Lower lobe of right lung (tissue), 2 donors: ENCODE measurements at places on chromosomes 4 and X.

DNA sequence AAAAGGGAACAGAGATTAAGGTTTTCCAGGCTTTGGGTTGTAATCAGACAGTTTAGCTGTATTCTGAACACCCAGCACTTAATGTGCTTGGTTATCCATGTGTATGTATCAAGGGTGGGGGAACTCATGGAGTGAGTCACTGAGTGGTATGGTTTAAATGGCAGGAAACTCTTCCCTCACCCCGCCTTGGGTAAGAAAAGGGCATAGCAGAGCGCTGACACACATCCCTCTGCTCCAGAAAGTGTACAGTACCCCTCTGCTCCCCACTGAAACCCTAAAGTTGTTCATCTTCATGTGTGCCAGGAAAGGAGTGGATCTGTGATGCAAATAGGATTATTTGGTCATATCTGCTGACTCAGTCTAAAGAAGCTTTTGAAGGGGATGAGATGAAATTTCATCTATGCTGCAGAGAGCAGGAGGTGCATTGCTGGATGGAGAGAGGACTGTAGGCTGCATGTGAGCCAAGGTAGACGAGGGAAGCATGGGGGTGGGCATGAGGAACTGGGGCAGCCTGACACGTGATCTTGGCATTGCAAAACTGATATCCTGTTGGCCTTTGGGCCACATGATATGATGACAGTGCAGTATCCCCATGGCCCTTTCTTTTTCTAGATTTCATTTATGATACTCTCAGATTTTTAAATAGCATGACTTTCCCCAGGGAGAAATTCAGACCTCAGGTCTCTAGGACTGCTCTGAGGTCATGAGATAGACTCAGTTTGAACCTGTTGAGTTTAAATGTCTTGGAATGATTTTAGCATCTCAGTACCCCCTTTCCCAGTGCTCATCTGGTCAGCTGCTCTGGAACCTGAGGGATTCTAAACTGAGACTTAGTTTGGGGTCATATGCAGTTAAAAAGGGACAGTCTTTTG is 84.8 kb downstream of the TMEM164 start:
- H3K36me3 ChIP-seq = no peaks in the 10 kb centered on the region
- H3K27me3 ChIP-seq = no peaks in the 10 kb centered on the region
- peak overlapping the region; percentile 58 for H3K27ac ChIP-seq
- peaks cover 21% of the 10 kb centered on the region for H3K4me1 ChIP-seq

- H3K4me3 ChIP-seq = no peak overlapping the region
- no peak overlapping the region for H3K27ac ChIP-seq
- no peaks in the 10 kb centered on the region for H3K36me3 ChIP-seq
- no peaks in the 10 kb centered on the region for H3K4me1 ChIP-seq
- H3K27me3 ChIP-seq = no peaks in the 10 kb centered on the region
Measured at GRCh38 chrX:85808217-85808616, 239.1 kb downstream of the CHM start.

DNA sequence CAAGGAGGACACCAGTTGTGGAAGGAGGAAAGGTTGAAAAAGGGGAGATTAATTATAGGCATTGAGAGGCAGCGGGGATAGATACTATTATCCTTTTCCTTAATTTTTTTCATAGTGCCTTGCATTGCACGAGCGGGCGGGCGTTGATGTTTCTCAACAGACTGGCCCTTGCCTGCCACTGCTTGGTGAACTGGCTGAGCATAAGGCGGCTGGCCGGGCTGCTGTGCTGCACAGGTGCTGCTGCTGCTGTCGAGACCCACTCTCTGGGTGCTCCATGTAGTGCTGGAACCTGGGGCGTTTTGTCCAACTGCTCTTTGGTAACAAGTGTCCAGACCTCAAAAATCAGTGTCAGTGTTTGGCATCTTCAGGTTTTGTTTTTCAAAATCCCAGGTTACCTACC is 83.3 kb upstream of the PAQR3 start:
- no peaks in the 10 kb centered on the region for H3K4me1 ChIP-seq
- H3K27ac ChIP-seq = no peak overlapping the region
- no peak overlapping the region for H3K4me3 ChIP-seq
- H3K36me3 ChIP-seq = no peaks in the 10 kb centered on the region

DNA sequence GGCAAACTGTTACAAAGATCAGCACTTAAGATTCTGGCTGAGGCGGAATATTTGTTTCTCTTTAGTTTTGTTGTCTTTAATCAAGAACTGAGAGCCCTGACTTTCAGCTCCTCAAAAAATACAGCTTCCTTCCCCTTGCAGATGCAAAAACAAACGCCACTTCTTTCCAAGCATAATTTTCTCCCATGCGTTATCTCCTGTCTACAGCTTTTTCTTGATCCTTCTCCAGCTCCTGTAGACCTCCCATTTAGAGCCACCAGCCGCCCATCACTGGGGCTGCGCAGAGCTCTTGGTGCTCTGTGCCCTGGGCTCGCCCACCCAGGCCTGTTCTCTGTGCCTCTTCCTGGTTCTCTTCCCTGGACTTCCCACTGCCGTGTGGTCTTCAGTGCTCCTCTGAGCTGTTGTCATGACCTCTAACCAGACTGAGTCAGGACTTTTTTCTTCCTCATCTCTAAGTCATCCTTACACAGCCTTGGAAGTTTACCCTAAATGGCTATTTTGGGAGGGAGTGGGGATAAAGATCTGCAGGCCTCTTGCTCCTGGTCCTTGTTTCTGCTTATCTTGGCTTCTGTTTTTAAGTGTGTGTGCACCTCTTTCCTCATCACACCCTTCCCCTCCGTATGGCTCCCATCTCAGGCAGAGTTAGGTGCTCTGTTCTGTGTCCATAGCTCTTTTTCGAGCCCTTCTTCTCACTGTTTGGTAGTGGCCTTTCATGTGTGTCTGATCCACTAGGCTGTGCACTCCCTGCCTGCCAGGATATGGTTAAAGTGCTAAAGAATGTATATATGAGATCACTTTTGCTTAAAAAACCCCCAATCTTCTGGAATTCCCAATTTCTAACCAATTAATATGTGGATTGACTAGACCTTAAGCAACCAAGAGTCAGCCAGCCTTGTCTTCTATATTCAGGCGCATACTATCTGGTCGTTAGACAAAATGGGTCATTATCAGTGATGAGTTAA is 122.5 kb downstream of the PTTG2 start:
- peaks cover 8% of the 10 kb centered on the region for H3K4me1 ChIP-seq
- DNase-seq = no peak
- peak overlapping the region; percentile 40 for H3K27ac ChIP-seq
- no peaks in the 10 kb centered on the region for H3K27me3 ChIP-seq
- H3K36me3 ChIP-seq = peaks cover 3% of the 10 kb centered on the region

GRCh38 chr4:1714303-1715001 is 2.3 kb upstream of the SLBP start:
- DNase-seq = no peak
- H3K4me3 ChIP-seq = peak overlapping the region; percentile 95
- H3K4me1 ChIP-seq = peaks cover 61% of the 10 kb centered on the region

DNA sequence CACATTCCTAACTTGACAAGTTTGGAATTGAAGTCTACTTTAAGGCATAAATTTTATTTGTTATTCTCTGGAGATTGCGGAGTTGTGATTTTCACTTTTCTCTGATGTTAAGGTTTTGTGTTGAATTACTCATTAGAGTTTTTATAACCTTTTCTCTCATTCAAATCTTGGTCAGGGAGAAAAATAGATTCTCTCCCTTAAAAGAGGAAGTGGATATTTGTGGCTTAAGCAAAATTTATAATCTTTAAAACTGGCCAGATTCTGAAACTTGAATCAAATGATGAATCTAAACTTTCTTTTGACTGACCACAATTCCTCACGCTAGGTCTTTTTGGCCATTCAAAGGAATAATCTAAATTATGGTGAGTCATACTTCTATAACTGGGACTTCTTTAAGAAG is 361.4 kb downstream of the TEX13C start:
- H3K4me3 ChIP-seq = no peak overlapping the region
- no peaks in the 10 kb centered on the region for H3K4me1 ChIP-seq
- no peaks in the 10 kb centered on the region for H3K27me3 ChIP-seq
- no peak overlapping the region for H3K27ac ChIP-seq

DNA sequence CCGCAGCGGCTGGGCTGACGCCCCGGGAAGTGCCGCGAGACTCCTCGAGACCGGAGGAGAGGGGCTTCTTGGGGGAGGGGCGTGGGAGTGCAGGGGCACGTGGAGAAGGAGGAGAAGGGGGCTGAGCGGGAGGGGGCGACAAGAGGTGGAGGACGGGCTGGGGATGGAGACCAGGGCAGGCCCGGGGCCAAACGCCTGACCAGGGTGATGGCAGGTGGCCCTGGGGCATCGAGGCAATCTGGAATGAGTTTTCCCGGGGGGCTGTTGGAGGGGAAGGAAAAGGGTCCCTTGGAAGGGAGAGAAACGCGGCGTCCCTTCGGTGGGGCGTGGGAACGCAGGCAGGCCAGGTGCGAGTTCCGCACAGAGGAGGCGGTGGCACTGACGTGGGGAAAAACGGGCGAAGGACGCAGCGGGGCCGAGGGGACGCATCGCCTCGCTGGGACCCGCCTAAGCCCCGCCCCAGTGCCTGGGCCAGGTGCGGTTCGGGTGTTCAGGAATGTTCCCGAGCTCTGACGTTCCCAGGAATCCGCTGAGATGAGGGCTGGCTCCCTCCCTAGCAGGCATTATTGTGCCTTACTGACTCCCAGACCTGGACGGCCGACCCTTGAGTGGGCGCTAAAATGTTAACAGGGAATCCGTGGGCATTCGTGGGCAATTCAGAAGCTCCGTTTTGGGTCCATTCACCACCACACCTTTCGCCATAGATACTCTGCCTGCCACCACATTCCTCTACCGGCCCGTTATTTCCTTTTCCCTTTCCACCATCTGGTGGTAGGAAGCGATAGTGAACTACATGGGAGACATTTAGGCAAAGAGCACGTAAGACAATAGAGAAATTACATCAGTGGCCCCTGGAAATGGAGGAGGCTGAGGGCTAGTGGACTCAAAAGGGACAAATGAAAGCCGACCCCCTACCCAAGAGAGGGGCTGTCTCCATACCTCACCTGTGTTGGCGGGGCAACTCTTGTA is 795 bp upstream of the SH3KBP1 start:
- no peaks in the 10 kb centered on the region for H3K36me3 ChIP-seq
- H3K4me1 ChIP-seq = no peaks in the 10 kb centered on the region
- peak; percentile 79 for DNase-seq
- H3K27me3 ChIP-seq = no peaks in the 10 kb centered on the region
- peak overlapping the region; percentile 65 for H3K4me3 ChIP-seq

GRCh38 chr4:57490520-57491255 is 380.5 kb upstream of the IGFBP7 start:
- H3K4me3 ChIP-seq = no peak overlapping the region
- no peaks in the 10 kb centered on the region for H3K27me3 ChIP-seq
- no peak for DNase-seq
- H3K27ac ChIP-seq = no peak overlapping the region
- H3K4me1 ChIP-seq = no peaks in the 10 kb centered on the region

DNA sequence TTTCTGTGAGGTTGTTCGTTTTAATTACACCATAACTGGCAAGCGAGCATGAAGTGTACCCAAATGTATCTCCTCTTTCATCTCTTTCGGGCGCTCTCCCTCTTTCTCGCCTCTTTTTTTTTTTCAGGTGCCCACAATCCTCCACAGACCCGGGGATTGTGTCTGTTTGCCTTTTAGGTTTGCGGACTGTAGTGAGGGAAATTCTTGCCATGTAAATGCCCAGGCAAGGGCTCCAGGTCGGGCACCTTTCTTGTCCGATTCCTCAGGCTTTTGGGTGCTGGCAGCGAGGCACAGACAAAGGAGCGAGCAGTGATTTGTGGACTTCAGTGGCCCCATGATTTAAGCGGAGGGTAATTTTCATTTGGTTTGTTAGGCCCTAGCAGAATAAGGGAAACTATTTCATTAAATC is 1.1 kb upstream of the PHOX2B start:
- no peak overlapping the region for H3K27ac ChIP-seq
- H3K4me1 ChIP-seq = no peaks in the 10 kb centered on the region
- no peaks in the 10 kb centered on the region for H3K36me3 ChIP-seq
- H3K27me3 ChIP-seq = peaks cover 99% of the 10 kb centered on the region

DNA sequence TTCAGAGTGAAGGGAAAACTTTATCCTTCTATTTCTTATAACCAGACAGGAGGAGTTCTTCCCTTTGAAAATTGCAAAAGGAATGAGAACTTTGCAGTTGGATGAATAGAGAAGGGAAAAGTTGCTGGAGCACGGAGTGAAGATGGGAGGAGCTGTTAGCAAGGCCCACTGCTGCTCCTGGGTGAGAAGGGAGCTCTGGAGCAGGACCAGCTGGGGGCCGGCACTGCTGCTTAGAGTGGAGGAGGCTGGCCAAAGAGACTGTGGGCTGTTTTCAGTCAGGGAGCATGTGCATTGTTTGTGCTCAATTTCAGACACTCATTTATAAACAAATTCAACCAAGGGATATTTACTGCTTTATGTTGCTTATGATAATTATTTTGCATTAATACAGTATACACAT is 164.2 kb downstream of the STIM2 start:
- no peak for DNase-seq
- H3K4me3 ChIP-seq = no peak overlapping the region
- H3K27ac ChIP-seq = no peak overlapping the region
- H3K36me3 ChIP-seq = peaks cover 38% of the 10 kb centered on the region
- H3K27me3 ChIP-seq = no peaks in the 10 kb centered on the region
- H3K4me1 ChIP-seq = no peaks in the 10 kb centered on the region

GRCh38 chr4:5852523-5853202 is 40.2 kb downstream of the CRMP1 start:
- H3K27ac ChIP-seq = no peak overlapping the region
- no peaks in the 10 kb centered on the region for H3K4me1 ChIP-seq
- no peak overlapping the region for H3K4me3 ChIP-seq

DNA sequence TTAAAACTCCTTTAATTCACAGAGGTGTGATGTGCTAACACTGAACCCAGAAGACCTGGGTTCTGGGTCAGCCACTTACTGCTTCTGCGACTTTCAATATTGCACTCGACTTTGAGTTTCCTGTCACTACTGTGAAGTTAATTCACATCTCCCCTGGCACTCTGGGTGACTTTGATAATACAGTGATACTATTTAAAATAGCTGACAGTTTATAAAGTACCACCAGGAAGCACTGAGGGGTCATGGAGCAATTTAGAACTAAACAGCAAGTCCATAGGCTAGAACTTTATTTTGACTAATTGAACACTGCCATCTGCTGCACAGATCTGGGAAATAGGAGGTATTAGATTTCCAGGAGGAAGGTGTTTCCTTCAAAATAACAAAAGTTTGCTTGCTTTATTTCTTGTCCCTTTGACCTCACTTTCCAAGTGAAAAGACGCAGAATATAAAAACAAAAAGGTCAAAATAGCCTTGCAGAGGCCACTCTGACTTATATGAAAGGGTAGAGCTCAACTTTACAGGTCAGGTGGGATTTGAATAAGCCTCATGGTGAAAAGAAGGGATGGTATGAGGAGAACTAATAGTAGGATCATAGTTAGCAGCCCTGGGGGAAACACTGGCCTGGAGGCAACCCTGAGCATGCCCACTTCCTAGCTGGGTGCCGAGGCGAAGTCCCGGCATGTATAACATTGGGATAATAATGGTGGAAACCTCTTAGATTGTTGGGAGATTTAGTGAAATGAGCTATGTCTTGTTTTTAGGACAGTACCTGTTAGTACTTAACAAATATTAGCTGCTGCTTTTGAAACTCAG is 53.4 kb downstream of the ZNF518B start:
- H3K4me3 ChIP-seq = no peak overlapping the region
- H3K4me1 ChIP-seq = no peaks in the 10 kb centered on the region
- no peaks in the 10 kb centered on the region for H3K27me3 ChIP-seq
- no peaks in the 10 kb centered on the region for H3K36me3 ChIP-seq
- no peak overlapping the region for H3K27ac ChIP-seq
- no peak for DNase-seq
